Posterior cingulate gyrus (tissue), 11 donors: ENCODE measurements at places on chromosomes 3 and 15.

DNA sequence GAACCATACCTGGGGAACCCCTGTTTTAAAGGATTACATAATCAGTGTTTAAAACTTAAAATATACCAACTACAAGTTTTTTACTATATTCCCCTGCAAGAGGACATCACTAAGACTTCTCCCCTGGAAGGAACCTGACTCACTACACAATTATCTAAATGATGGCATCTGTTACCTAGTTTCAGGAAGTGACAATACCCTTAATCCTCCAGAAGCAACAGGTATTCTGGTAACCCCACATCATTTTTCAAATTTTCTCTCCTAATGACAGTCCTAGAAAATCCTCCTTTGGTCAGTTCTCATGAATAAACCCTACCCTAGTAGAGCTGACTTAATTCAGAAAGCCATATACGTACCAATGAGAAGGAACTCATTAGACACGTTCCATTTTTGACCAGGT lies 78.4 kb downstream of the RFX7 start:
- no peak for DNase-seq

DNA sequence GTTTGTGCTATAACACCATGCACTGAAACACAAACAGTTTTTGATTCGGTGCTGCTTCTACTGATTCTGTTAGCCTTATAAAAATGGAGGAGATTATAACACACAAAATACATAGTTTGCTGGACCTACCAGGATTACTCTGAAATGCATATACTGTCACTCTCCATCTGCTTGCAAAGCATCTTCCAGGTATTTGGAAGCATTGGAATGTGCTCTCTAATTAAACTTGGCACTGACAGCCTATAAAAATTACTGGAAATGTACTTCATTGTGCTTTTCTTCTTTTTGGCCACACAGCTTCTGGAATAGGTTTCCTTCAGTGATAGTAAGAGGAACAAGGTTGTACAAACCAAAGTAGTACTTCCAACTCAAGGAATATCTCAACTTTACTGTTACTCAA lies 376.1 kb downstream of the UNC13C start:
- DNase-seq, result no peak

DNA sequence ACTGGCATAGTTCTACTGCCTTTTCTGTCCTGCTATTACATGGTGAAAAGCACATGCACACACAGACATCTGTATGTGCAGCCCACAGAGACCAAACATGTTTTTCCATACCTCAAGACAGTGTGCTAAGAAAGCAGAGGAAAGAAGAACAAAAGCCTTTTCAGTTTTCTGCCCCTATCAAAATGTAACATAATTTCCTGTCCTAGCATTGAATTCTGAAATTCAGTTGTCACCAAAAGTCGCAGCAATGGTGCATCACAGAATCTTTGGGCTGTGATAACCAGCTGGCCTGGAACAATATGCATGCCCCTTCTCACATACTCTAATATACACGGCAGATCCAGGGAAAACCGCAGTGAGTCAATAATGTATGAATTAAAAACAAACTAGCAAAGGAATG lies 153.8 kb upstream of the RAP2B start:
- no peak for DNase-seq

DNA sequence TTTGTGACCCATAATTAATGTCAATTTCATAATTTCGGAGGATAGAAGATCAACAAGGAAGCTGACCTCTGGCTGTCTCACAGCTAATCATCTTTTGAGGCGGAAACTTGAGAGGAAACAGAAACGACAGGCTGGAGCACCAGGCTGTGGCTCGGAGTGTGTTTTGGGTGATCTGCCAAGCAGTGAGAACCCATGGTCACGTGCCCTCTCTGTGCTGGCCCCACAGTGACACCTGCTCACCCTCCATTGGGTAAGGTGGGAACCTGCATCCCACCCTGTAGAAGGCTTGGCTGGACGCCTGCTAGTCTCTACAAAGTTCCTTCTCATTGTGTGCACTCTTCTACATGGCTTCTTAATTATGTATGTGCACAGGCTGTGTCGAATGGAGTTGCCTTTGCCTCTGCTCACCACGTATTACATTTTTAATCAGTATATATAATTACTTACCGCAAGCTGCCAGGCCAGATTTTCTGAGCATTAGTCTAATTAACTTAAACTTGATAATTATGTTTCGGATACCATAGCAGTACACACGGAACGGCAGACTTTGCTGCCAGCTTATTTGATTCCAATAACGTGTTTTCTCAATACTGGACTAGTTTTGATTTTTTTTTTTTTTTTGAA lies 719.4 kb upstream of the CFAP20DC start:
- DNase-seq, result no peak

DNA sequence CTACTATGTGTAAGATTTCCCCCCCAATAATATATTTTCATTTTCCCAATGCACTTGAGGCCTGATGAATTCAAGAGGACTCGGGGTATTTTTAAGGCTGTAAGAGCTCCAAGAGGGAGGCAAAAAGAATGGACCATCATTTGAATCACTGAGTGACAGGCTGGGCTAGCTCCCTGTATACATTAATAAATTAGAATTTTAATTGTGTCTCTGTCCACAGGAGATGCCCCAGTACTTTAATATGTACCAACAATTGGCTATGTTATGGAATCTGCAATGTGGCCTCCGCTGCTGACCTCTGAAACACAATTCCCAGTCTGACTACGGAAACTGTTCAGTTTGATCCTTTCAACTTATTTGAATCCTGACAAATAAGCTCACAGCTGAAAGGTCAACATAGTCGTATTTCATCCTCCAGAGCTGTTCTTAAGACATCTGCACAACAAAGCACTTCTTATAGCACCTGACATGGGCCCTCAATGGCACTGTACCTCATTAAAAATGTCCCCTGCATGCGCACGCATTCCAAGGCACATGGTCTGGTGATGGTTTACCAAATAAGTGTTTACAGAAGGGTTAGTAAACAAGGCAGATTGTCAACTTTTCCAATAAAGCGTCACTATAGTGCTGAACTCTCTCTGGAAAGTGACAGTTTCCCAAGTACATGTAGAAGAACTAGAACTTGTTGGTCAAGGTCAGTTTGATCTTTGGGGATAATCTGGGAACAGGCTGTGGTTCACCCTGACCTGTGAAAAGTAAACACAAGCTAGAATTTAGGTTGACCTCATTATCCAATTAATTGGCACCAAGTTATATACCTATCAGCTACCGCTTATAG lies 472.9 kb downstream of the FOXP1 start:
- no peak for DNase-seq

- DNase-seq, result no peak
These were observed 29.2 kb downstream of the EPHB3 start for GRCh38 chr3:184590795-184591194.

DNA sequence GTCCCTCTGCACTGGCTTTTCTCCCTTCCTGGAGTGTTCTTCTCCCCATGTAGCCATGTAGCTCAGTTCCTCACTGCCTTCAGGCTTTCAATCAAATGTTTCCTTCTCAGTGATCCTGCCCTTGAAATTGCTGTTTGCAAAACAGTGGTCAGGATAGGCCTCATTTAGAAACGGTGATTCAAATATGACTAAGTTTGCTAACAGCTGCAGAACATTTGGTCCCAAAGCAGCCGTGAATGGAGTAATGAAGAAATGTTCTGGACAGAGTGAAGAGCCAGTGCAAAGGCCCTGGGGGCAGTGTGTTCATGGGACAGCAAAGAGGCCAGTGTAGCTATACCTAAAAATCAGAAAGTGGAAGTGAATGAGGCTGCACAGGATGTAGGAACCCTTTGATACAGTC lies 223.4 kb downstream of the FEZF2 start:
- no peak for DNase-seq

DNA sequence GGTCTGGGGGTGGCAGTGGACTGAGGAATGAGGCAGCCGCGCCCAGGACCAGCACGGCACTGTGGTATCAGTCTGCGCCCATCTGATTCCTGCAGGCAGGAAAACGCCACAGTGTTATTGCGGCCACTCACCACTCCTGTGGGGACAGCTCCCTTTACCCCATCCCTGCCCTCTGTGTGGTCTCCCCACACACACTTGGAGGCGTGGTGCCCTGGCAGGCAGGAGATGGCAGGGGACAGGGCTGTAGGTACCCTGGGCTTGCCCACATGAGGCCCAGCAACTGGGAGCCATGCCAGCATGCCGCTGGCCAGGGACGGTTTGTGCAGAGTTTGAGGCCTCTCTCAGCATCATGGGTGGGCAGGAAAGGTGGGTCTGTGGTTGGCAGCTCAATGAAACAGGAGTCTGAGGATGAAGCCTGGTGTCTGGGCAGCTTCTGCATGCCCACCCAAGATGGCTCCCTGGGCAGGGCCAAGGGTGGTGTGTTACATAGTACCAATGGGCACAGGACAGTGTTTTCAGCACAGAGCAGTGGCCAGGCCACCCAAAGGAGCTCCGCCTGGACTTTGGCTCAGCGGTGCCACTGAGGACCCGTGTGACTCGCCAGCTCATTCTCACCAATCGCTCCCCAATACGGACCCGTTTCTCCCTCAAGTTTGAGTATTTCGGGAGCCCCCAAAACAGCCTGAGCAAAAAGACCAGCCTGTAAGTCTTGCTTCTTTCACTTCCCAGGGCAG lies 27.2 kb downstream of the ACAA1 start:
- DNase-seq, result no peak
